ENCODE measurements at places on chromosomes 4 and X.

GRCh38 chr4:185846505-185847150, 34.6 kb upstream of the SORBS2 start:
- DNase-seq, result no peak

- DNase-seq, result no peak
Measured at GRCh38 chr4:164779080-164779479, 25.1 kb downstream of the SMIM31 start.

DNA sequence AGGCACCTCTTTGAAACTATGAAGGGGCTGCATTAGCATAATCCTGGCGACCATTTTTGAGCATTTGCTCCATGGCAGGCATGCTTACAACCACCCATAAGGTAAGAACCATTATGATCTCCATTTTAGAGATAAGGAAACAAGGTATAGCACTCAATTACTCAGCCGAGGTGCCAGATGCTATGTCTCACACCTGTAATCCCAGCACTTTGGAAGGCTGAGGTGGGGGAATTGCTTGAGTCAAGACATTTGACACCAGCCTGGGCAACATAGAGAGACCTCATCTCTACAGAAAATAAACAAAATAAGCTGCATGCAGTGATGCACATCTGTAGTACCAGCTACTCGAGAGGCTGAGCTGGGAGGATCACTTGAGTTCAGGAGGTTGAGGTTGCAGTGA, 43.6 kb downstream of the TIGD4 start:
- no peak for DNase-seq

- DNase-seq, result no peak
Measured at GRCh38 chrX:12480956-12481355, 310.3 kb upstream of the PRPS2 start.

GRCh38 chr4:92599044-92599443, 295.3 kb downstream of the GRID2 start:
- no peak for DNase-seq

DNA sequence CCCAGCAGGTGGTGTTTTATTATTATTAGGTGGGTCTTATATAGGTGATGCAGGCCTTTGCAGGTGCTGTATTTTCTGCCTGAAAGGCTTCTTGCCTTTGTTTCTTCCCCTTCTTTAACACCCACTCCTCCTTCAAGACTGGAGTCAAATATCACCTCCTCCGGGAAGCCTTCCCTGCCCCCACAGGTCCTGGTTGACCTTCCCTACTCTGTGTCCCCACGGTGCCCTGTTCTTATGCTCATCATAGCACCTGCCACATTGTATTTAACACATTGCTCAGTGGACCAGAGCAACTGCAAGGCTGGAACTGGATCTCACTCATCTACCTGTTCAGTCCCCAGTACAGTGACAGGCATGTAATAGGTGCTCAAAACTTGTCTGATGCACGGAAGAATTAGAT, 39.8 kb upstream of the LGI2 start:
- DNase-seq, result no peak

GRCh38 chr4:158871335-158871724, 102.5 kb downstream of the FNIP2 start:
- peak; percentile 18 for DNase-seq

- no peak for DNase-seq
Measured at GRCh38 chrX:12304261-12304660, 166.0 kb downstream of the FRMPD4 start.

DNA sequence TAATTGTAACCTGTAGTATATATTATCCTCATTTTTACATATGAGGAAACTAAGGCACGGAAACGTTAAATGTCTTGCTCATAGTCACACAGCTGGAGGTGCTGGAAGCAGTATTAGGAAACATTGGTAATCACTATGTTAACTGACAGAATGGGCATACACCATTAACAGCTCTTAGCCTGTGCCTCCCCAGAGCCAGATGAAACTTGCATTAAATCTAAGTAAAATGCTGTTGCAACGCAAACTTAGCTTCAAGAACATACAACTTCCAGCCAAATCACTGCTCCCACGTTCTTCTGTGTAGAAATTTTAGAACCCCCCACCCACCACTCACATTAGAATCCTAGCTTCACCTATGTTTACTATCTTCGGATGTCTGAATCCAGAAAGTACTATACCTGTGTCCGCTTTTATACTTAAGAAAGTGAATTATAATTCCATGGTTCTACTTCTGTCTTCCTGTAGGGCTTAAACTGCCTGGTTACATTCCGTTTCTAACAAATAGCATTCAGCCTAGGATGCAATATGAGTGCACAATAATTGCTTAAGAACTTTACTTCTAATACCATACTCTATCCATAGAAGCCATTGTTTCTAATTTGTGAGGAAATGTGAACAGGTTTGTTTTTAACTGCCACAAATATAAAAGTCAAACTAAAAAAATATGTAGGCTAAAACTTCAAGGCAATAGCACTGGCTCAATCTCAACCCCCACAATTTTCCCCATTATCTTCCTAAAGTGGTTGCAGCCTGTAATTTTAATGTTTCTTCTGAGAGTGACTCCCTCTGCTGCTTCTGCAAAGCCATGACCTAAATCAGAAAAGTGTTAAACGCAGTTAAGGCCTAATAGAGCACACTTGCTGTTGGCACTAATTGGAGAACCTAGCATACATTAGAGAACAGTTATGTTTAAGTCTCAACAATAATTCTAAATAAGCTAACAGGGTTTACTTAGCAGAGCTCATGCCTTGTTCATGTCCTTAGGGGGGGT, 4.4 kb downstream of the UNC5C start:
- DNase-seq, result no peak

GRCh38 chrX:50180073-50180940, 20.5 kb downstream of the AKAP4 start:
- DNase-seq, result no peak

- no peak for DNase-seq
Measured at GRCh38 chr4:95213366-95213765, 335.4 kb downstream of the UNC5C start.

GRCh38 chrX:47562615-47563243, 1.7 kb downstream of the ARAF start:
- DNase-seq, result peak; percentile 44

- peak; percentile 64 for DNase-seq
Measured at GRCh38 chrX:53357799-53358530, 64.5 kb downstream of the SMC1A start.

- DNase-seq, result peak; percentile 16
Measured at GRCh38 chr4:104815665-104816064, 321.0 kb upstream of the CXXC4 start.

GRCh38 chr4:168694667-168695066, 197.8 kb downstream of the PALLD start:
- DNase-seq, result peak; percentile 76

DNA sequence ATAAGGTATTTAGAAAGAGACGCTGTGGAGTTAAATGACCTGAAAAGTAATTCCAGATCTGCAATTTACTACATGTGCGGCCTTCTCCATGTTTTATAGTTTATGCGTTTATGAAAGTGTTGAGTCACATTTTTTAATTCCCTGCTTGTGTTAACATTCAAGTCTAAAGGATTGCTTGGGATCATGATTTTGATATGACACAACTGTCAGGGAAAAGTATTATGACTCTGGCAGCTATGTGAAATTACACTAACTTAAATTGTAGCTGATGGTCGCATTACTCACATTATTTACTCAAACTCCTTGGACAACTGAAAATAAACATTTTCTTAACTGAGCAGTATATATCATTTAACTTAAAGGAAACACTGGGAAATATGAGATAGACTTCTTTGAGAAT, 14.3 kb upstream of the GABRB1 start:
- no peak for DNase-seq

- no peak for DNase-seq
Measured at GRCh38 chr4:1183985-1184773, 11.8 kb upstream of the SPON2 start.

GRCh38 chrX:48890296-48890925, 7.2 kb downstream of the TIMM17B start:
- DNase-seq, result no peak

DNA sequence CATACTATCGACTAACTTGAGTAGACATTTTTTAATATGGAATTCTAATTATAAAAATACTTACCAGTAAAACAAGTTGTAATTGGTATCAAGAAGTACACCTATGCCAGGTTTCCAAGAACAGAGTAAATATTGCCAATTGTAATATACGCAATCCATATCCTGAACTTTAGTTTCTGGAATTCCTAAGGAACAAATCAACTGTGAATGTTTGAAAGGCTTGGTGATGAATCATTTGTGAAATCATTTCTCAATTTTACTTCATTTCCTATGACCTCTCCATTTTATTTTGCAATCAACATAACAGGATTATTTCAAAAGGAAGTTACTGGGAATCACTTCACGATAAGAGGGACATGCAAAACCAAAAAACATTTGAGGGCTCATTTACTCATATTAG, 3.7 kb downstream of the IL13RA2 start:
- DNase-seq, result peak; percentile 52

GRCh38 chrX:30865015-30865414, 24.0 kb downstream of the TAB3 start:
- DNase-seq, result peak; percentile 9

GRCh38 chrX:145773006-145773405, 44.6 kb upstream of the SLITRK2 start:
- no peak for DNase-seq

DNA sequence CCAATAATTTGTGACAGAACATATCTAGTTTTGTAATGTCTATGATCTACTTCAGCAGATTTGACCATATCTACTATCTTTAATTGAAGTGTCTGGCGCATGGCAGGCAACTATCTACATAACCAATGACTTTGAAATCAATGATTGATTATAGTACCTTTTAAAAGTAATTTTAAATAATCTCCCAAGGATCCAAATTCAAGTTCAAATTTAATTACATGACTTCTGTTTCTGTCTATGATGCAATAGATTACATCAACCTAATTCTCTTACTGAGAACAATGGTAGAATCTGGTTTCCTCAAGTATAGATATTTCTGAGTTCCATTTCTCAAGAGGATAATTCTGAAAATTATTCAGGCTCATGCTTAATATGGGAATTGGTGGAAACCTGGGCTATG, 177.4 kb upstream of the IL15 start:
- DNase-seq, result no peak

DNA sequence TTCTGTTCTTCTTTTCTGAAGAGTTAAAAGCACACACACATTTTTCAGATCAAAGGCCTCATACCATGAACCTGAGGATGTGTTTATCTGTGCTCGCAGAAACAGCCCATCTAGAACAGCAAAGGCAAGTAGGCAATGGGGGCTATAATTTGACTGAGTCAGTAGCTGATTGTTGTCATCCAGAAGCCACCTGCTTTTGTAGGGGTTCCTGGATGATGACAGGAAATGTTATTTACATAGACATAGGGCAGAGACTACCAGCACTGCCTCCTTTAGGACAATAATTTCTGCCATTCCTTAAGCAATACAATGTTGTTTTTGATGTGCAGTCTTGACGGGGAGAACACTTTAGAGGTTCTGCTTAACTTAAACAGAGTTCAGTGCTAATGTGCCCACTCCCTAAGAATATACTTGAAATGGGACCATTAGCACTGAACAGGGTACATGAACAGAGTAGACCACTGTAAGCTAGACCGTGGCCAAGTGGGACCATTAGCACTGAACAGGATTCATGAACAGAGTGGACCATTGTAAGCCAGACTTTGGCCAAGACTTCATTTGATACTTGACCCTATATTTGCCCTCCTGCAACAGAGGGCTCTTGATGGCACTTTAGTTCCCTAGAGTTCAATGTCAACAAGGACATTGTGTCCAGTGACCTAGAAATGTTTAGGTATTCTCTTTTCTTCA, 42.8 kb upstream of the CCSER1 start:
- DNase-seq, result no peak

GRCh38 chr4:173073939-173074500, 94.6 kb upstream of the GALNT7 start:
- no peak for DNase-seq

GRCh38 chrX:101208152-101208905, 11.3 kb upstream of the DRP2 start:
- peak; percentile 65 for DNase-seq

- DNase-seq, result no peak
Measured at GRCh38 chr4:106615410-106615945, 246.9 kb upstream of the GIMD1 start.

DNA sequence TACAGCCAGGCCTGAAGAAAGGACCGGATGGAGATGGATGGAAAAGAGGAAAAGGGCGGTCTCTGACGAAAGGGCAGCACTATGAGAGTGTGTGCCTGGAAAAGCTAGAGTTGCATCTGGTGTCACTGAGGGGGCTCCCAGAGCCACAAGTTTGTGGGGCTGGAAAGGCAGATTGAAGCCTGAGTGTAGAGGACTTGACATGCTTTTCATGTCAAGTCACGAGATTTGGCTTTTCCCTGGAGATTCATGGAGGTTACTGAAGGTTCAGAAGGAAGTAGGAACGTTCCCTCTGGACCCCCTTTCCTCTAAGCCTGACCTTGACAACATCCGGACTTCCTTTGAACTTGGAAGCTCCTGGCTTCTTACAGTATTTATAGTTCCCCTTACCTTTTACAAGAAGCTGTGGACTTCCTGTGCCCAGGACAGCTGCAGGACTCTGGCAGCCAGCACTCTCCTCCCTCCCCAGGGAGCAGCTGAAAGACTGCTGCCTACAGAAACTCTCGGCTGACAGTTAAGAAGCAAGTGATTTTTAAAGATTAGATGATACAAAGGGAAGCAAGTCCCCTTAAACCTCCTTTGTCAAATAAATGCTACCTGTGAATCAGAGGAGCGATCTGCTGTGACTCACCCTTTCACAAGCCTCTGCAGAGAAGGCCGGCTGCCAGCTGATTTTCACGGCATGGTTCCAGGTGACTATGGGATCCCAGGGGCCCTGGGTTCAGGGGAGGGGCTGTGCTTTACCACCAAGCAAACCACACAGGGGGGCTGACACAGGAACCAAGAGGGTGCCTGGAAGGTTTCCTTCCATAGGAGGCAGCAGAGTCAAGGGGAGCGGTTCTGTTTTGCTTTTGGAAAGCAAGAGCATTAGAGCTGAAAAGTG, 72.9 kb upstream of the STIM2 start:
- peak; percentile 77 for DNase-seq

- peak; percentile 77 for DNase-seq
Measured at GRCh38 chr4:102537269-102537668, 36.1 kb downstream of the NFKB1 start.

- DNase-seq, result peak; percentile 39
Measured at GRCh38 chrX:107629540-107629909, 1.2 kb downstream of the PRPS1 start.

GRCh38 chr4:3251691-3252479, 2.9 kb downstream of the MSANTD1 start:
- no peak for DNase-seq

GRCh38 chr4:1975880-1976279, 32.9 kb downstream of the NELFA start:
- no peak for DNase-seq

- no peak for DNase-seq
Measured at GRCh38 chr4:46277165-46277951, 112.6 kb downstream of the GABRA2 start.

GRCh38 chrX:115598556-115598955, 37.6 kb downstream of the PLS3 start:
- DNase-seq, result no peak

- DNase-seq, result no peak
Measured at GRCh38 chrX:118177708-118178107, 61.1 kb upstream of the KLHL13 start.
